ENCODE measurements at places on chromosomes 5 and 9.

DNA sequence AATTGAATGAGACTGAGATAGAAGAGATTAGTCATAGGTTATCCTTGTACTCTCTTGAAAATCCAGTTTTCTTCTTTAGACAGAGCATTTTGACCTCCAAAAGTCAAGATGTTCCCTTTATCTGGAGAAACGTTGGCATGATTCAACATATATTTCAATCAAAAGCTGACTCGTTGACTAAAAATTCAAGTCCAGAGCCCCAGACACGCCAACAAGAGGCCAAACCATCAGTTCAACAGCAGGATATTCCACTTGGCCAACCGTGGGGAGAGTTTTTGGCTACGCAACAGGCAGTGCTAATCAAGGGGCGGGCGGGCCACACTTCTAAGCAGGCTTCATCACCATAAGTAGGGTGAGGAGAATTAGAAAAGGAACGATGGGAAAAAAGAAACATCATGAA lies 119.1 kb downstream of the SLIT3 start:
- no peak for DNase-seq

GRCh38 chr9:80720579-80720978 lies 968.8 kb downstream of the TLE1 start:
- DNase-seq = no peak

DNA sequence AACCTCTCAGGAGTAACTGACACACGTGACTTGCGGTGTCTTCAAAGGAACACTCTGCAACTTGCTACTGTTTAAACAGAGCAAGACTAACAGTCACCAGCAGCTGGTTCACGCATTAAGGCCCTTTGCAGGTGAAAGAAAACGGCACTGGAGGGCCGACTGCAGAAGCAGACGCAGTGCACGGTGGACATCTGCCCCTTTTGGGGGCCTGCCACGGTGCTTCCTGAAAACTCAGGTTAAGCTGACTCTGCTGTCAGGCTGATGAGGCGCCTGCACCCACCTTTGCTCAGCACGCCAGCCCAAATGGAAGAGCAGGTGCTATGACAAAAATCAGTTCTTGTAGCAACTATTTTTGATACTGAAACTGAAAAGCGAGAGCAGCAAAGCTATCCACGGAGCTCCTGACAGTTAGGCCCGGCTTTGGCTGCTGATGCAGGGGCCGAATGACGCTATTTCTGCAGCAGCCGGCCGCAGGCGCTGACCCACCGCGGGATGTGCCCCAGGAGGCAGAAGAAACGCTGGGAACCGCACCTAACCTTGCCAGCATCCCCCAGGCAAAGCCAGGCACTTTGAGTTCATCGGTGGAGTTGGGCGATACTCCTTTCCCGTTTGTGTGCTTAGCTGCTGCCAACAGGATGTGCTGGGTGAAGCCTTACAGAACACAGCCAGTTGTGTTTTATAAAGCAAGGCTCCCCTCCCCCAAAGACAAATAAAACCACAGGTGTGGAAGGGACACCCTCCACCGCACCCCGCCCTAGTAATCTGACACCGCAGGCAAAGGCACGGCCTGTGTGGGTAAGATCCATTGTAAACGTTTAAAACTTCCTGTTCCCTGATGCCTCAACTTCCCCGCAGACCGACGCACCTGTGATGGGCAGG lies 21.1 kb upstream of the TERT start:
- DNase-seq = peak; percentile 79

DNA sequence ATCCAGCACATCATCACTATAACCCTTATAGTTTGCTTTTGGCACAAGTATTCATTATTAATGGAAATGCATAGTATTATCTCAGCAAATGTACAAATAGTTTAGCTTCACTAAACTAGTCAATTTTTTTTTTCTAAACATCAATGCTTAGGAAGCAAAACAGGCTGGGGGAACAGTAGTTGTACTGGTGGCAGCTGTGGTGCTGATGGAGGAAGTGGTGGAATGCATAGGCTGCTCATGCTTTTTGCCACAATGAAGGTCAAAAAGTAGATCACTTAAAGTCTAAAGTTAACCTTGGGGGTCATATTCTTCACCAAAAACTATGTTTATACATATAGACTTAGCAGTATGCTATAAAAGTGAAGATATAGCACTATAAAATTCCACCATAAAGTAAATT lies 36.3 kb upstream of the CDKN2B start:
- no peak for DNase-seq

GRCh38 chr5:167030500-167031120 lies 1260.8 kb upstream of the WWC1 start:
- no peak for DNase-seq

GRCh38 chr5:77957-78804 lies 13.8 kb upstream of the PLEKHG4B start:
- DNase-seq = no peak

DNA sequence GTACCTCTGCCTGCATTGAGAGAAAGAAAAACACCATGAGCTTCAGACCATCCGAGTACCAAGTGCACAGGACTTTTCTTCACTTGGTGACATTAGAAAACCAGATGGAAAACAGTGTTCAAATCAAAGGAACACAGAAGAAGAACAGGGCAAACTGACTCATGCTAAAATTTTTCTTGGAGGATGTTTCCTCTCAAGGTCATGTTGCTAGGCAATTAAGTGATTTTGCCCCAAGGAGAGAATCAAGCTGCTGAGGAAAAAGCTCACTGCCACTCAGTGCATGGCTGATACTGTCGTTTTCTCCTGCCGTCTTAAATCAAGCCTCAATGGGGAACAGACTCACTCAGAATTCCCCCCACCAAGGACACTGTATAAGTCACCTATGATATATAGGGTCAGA lies 57.9 kb upstream of the SIMC1 start:
- no peak for DNase-seq

DNA sequence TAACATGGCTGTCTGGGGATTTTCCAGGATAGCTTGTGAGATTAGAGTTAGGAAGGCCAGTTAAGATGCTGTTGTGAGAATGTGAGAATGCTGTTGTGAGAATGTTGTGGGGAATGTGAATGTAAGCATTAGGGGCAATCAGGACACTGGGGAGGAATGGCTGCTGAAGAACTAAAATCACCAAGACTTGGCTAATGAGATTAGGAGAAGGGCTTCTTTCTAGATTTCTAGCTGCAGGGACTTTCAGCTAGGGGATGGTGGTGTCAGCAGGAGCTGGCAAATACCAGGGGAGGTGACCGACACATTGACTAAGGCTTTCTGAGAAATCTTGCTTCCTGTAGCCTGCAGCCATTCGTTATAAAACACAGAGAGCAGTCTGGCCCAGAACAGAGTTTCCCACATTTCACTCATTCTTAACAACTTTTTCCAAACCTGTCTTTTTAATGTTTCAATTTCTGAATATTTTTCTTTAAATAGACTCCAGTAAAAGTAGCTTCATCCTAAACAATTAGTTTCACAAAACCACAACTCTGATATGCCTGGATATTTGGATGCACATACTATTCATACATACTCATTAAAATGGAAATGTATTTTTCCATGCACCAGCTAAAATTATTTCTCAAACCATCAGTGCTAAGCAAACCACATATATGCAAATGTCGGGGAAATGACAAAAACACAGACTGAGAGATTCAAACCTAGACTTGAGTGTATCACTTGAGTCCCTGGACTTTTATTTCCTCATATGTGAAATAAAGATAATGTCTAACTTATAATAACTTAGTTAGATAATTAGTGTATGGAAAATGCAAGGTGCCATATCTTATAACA lies 89.3 kb upstream of the TNC start:
- no peak for DNase-seq

GRCh38 chr9:33249983-33250382 lies 10.0 kb downstream of the SPINK4 start:
- no peak for DNase-seq

DNA sequence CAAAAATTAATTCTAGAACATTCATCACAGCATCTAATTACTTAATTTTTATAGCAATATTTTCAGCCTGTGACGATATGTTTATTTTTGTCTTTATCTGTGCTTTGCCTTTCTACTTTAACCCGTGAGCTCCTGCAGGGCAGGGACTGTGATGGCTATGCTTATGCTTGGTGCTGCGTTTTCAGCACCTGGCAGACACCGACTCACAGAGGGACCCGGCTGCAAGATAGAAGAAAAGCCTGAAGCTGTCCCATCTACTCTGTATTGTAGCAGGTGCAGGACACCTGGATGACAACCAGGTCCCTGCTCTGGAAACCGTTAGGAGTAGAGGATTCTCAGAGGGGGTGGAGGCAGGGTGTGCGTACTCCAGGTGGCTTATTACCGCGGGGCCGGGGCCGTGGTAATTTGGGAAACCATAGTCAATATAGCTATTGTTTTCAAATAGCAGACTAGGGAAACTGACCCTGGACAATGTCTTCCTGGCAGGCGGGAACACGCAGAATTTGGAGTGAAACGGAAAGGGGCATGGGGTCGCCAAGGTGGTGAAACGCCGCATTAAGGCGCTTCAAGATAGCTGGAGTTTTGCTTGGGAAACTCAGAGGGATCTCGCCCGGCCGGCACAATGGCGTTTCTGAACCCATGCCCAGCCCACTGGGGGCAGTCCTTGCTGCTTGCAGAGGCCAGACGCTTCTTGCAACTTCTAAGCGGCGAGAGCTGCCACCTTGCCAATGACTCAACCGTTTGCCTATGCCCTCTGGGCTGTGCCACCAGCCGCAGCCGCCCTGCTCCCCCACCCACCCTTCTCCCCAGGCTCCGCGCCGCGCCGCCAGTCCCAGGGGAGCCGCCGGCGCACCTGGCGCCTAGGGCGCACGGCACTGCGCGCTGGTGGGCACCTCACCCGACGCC lies 140.1 kb upstream of the PALM2AKAP2 start:
- DNase-seq = no peak

- DNase-seq = no peak
These were observed 185.9 kb downstream of the GRIA1 start for GRCh38 chr5:153676406-153676805.
